CD4-positive, alpha-beta T cell treated with Interferon gamma for 1 hour (primary cell): ENCODE measurements at places on chromosomes 11 and 22.

GRCh38 chr22:25475257-25476022 lies 89.0 kb upstream of the GRK3 start:
- DNase-seq = no peak

GRCh38 chr11:60265373-60266214 lies 14.9 kb upstream of the MS4A4A start:
- no peak for DNase-seq

- DNase-seq = no peak
Observed at GRCh38 chr22:38442967-38443627, 11.9 kb downstream of the KCNJ4 start.

GRCh38 chr11:83007477-83007876 lies 64.2 kb downstream of the RAB30 start:
- DNase-seq = no peak

DNA sequence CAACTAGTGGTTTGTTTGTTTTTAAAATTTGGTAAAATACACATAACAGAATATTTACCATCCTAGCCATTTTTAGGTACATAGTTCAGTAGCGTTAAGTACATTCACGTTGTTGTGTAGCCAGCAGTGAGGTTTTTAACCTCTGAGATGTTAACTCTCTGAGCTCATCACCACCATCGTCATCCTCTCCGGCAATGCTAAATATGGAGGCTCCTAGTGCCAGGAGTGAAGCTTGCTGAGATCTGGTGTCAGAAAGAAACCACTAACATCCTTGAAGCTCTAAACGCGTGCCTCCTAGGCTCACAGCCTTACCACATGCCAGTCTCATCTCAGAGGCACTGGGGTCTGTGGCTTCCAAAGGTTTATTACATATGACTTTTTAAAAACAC lies 330.2 kb upstream of the B3GAT1 start:
- DNase-seq = no peak

DNA sequence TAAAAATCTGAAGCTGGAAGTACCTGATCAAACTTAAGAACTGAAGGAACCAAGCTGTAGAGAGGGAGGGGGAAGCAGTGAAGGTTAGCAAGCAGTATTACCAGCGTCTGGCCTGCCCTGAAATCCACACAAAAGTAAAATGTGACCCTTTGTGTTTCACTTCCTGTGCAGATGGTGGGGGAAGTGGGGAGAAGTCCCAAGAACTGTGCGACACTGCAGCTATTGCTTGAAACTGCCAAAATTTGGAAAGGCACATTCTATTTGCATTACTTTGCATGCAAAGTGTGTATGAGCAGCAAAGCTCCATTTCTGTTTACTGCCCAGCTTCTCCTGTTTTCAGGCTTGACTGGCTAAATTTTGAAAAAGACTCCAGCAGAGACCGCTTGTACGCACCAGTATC lies 72.1 kb upstream of the BMAL1 start:
- DNase-seq = no peak

- no peak for DNase-seq
Observed at GRCh38 chr11:36372101-36372771, 76.1 kb downstream of the PRR5L start.

DNA sequence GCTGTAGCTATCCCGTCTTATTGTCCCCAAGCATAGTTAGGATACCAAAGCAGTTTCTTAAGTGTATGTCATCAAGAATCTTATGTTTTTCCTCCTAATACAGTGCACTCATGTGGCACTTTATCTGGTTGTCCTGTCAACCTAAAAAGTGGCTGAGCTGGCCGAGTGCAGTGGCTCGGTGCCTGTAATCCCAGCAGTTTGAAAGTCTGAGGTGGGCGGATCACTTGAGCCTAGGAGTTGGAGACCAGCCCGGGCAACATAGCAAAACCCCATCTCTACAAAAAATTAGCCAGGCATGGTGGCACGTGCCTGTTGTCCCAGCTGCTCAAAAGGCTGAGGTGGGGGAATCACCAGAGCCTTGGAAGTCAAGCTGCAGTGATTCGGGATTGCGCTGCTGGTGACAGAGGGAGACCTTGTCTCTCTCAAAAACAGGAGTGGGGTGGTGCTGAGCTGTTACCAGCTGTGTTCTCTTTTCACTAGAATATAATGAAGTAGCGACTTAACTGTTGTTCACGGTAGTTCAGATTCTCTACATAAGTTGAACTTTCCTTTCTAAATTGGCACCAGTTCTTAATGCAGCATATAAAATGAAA lies 48.1 kb downstream of the EP300 start:
- no peak for DNase-seq

GRCh38 chr11:541433-541885 lies 4.1 kb downstream of the LRRC56 start:
- DNase-seq = no peak
